Psoas muscle (tissue), 8 donors: ENCODE measurements at places on chromosomes 1 and 21. TPM values are rescaled to one million over a fixed set of nuclear protein-coding genes. Genes with fewer than 3 reads are reported as not detected.
A peak's percentile ranks its signal among the peaks of the same experiment; 100 is the strongest.

GRCh38 chr1:189500778-189501177 lies 976.9 kb downstream of the BRINP3 start:
- H3K4me3 ChIP-seq: no peak overlapping the region
- no peaks in the 10 kb centered on the region for H3K36me3 ChIP-seq
- no peak overlapping the region for H3K27ac ChIP-seq
- no peaks in the 10 kb centered on the region for H3K27me3 ChIP-seq
- no peaks in the 10 kb centered on the region for H3K4me1 ChIP-seq

GRCh38 chr1:39679821-39680220 lies 7.9 kb upstream of the NT5C1A start:
- H3K27me3 ChIP-seq: peaks cover 5% of the 10 kb centered on the region
- no peak overlapping the region for H3K27ac ChIP-seq
- peaks cover 20% of the 10 kb centered on the region for H3K4me1 ChIP-seq
- no peak overlapping the region for H3K4me3 ChIP-seq
- no peaks in the 10 kb centered on the region for H3K36me3 ChIP-seq

DNA sequence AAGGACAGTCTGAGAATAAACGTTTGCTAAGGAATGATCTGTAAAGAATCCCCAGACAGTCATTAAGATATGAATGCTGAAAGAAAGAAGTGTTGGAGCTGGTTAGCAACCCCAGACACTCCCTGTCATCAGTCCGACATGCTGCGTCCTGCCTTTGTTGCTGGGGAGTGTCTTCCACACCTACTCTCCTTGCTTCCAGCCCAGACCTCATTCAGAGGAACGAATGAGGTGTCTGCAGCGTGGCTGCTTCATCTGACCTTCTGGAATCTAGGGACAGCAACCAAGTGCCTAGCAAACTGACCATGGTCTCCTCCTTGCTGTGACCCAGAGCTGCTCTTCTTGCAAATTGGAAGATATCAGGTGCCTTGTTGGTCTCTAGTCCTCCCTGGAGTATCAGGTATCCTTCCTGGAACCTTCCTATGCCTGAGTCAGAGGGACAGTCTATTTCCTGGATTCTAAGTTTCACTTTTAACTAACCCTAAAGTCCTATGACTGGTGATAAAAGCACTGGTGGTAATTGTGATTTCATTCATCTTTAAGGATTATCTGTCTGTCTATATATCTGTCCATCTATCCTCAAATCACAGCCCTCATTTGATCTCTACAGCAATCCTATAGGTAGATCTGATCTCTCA lies 45.3 kb downstream of the NFASC start:
- no peak for DNase-seq
- H3K4me1 ChIP-seq: peaks cover 8% of the 10 kb centered on the region
- no peaks in the 10 kb centered on the region for H3K27me3 ChIP-seq
- H3K36me3 ChIP-seq: no peaks in the 10 kb centered on the region

DNA sequence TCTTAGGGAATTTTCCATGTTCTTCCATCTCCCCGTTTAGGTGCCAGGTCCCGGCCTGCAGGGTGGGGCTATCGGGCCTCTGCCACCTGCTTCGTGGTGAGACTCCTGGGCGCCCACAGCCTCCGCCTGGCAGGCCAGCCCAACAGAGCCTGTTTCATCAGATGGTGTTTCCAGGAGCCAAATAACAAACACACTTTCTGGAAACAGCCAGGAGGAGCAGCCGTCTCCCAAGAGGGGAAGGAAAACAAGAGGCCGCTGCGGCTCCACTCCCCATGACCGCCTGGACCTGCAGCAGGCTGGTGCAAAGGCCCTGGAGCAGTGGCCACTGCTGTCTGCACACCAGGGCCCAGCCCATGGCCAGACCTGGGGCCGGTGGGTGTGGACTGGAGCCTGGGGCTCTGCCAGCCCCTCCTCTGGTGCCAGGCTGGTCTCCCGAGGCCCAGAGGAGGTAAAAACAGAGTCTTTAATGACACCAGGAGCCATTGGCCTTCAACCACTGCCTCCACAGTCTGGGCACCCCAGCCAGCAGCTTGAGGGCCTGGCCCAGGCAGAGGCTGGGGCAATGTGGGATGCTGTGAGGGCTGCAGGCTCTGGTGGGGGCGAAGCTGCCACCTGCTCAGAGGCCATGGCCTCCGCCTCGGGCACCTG lies 55.0 kb downstream of the SLX9 start:
- no peaks in the 10 kb centered on the region for H3K27me3 ChIP-seq
- H3K4me1 ChIP-seq: peaks cover 6% of the 10 kb centered on the region
- H3K36me3 ChIP-seq: no peaks in the 10 kb centered on the region
- H3K27ac ChIP-seq: peak overlapping the region; percentile 46
- no peak overlapping the region for H3K4me3 ChIP-seq
- peak; percentile 73 for DNase-seq

DNA sequence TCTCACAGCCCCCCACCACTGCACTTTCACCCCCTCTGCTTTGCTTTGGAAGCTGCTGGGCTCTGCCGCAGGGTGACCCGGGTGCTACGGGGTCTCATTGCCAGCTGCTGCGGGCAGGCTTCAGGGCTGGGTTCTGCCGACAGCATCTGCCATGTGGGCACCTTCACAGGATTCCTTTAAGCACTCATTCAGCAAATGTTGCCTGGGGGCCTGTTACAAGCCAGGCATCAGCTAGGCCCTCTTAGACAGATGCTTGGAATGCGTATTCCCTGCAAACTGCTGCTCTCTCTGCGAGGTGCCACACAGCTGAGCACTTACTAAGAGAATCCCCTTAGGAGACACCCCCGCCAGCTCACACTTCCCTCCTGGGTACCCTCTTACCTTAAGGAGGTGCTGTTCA lies 29.2 kb downstream of the COL16A1 start:
- peaks cover 35% of the 10 kb centered on the region for H3K4me1 ChIP-seq
- no peaks in the 10 kb centered on the region for H3K36me3 ChIP-seq
- no peak for DNase-seq
- H3K4me3 ChIP-seq: no peak overlapping the region
- H3K27ac ChIP-seq: no peak overlapping the region

RBM11 gene
- total RNA-seq: not detected

DNA sequence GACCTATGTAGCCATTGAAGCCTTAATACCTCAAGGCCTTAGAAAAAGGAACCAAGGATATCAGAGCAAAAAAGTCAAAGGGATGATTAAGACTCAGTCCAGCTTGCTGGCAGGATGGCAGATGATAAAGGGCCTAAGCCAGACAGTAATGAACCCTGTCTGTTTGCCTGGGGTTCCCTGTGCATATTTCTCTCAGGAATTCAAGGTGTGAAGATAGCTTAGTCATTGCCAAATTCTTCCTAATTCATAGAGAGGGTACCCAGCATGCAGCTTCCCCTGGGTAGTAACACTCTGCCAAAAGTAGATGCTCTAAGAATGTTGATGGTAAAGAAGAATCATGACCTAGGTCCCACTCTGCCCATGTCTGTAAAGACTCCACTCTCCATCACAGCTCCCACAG lies 210.6 kb upstream of the COA6 start:
- no peaks in the 10 kb centered on the region for H3K4me1 ChIP-seq
- no peaks in the 10 kb centered on the region for H3K36me3 ChIP-seq
- no peak for DNase-seq

NTMT2 gene
- total RNA-seq: 0.28 TPM

GRCh38 chr1:207499573-207499972 lies 3.6 kb downstream of the CR1 start:
- H3K36me3 ChIP-seq: no peaks in the 10 kb centered on the region
- peaks cover 3% of the 10 kb centered on the region for H3K4me1 ChIP-seq
- no peak overlapping the region for H3K4me3 ChIP-seq
- peak; percentile 57 for DNase-seq
- H3K27me3 ChIP-seq: peaks cover 75% of the 10 kb centered on the region

- no peaks in the 10 kb centered on the region for H3K4me1 ChIP-seq
- no peaks in the 10 kb centered on the region for H3K27me3 ChIP-seq
- H3K4me3 ChIP-seq: no peak overlapping the region
- DNase-seq: no peak
- no peak overlapping the region for H3K27ac ChIP-seq
These were observed 2.4 kb downstream of the PLPPR4 start for GRCh38 chr1:99266726-99267125.

DNA sequence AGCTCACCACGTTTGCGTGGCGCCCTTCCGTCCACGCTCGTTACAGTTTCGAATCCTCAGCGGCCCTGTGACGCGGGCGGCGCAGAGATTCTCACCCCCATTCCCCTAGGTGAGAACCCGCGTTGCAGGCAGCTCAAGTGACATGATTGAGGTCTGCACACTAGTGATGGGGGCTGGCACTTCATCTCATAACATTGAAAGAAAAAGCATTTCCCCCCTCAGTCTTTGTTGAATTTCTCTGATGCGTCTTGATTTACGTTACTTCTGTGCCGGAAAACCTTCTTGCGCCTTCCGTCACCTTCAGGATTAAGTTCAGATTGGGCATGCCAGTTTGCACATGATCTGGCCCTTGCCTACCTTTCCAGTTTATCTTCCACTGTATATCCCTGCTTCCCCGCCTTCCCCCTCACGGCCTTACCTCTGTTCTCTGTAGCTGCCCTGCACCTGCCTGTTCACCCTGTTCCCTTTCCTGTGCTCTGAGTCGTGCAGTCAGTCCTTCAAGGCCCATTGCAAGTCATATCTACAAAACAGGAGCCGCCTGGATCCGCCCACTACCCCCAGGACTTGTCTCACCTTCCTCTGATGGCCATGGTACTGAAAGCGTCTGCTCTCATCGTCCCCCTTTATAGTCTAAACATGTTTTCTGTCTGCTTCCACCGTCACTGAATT lies 1.1 kb downstream of the CTPS1 start:
- peak overlapping the region; percentile 87 for H3K4me3 ChIP-seq
- peaks cover 25% of the 10 kb centered on the region for H3K36me3 ChIP-seq
- DNase-seq: no peak
- no peaks in the 10 kb centered on the region for H3K27me3 ChIP-seq
